ENCODE measurements at places on chromosomes 12 and 14.
A peak's percentile ranks its signal among the peaks of the same experiment; 100 is the strongest.

DNA sequence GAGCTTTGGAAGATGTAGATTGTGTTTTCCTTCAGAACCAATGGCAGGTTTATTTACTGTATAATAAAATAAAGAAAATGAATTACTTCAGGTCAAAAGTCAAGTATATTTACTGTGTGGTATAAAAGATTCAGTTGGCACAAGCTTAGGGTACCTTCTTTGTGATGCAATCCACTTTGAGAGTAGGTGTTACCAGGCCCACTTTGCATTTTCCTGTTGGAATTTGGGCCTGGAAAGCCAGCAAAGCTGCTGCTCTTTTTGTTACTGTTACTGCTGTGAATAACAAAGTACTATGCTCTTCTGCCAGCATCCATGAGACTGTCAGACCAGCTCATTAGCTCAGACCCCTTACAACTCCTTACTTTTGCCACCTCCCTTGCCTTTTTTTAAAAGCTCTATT, 649.0 kb upstream of the SEL1L start:
- DNase-seq, result no peak

DNA sequence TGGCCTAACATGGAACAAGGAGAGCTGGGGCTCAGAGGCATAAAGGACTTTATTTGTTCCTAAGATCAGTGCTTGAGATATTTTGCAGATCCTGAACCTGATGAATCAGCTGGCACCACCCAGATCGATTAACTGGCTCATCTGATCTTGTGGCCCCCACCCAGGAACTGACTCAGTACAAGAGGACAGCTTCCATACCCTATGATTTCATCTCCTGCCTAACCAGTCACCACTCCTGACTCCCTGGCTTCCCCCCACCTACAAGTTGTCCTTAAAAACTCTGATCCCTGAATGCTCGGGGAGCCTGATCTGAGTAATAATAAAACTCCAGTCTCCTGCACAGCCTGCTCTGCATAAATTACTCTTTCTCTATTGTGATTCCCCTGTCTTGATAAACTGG, 5.1 kb downstream of the C12orf56 start:
- no peak for DNase-seq

- DNase-seq, result no peak
Observed at GRCh38 chr14:68462683-68463082, 330.2 kb downstream of the ZFP36L1 start.

DNA sequence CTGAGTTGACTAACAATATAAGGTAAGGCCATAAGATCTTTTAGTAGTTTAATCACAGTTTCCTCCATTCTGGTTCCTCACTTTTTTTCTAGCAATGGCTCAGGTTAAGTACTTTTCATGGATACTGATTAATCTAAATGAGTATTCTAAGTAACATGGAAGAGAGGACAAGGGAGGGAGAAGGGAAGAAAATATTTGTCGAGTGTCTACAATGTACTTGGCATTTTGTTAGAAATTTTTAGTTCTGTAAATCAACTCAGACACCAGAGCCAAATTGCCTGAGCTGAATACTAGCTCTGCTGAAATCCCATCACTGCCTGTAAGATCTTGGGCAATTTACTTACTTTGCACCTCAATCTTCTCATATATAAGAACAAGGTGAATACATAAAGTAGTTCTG, 20.2 kb downstream of the RERG start:
- no peak for DNase-seq

GRCh38 chr14:64465191-64465822, at the start of gene AKAP5:
TSS of gene AKAP5 (plus strand) at chr14:64465499. CDS start at chr14:64468395, 2,896 bp downstream.
- DNase-seq, result peak; percentile 64

- no peak for DNase-seq
Observed at GRCh38 chr14:61609191-61609843, 86.0 kb upstream of the HIF1A start.

DNA sequence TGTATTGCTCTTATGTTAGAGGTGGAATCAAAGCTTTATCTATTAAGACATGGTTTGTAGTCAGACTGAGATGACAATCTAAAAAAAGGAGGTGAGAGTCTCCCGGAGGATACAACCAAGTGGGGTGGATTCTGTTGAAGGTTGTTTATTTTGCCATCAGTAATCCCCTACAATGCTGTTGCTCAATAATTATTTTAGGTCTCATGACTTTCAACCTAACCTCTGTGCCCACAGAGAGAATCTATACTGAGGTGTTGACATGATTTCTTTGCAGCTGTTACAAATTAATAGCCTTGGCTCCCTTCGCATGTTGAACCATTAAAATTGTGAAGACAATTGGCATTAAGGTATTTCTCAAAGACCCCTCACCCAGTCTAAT, 28.7 kb upstream of the FOS start:
- DNase-seq, result no peak

GRCh38 chr14:80974679-80975078, 19.3 kb downstream of the TSHR start:
- no peak for DNase-seq

DNA sequence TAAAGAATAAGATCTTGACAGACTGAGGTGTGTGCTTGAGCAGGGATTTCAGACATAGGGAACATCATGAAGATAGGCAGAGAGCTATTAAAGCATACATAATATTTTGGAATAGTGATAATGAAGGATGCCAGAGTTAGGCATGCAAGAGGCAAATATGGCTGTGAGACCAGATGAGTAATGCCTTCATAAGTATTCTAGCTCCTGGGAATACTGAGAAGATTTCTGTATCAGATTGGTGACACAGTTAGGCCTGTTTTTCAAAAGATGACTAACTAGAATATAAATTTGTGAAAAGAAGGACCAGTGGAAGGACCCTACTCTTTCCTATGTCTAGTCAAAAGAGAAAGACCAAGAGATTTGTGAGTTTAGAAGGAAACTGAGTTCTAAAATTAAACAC, 108.8 kb downstream of the TXNDC16 start:
- no peak for DNase-seq

GRCh38 chr12:42904683-42905418, 315.3 kb upstream of the PRICKLE1 start:
- DNase-seq, result no peak

DNA sequence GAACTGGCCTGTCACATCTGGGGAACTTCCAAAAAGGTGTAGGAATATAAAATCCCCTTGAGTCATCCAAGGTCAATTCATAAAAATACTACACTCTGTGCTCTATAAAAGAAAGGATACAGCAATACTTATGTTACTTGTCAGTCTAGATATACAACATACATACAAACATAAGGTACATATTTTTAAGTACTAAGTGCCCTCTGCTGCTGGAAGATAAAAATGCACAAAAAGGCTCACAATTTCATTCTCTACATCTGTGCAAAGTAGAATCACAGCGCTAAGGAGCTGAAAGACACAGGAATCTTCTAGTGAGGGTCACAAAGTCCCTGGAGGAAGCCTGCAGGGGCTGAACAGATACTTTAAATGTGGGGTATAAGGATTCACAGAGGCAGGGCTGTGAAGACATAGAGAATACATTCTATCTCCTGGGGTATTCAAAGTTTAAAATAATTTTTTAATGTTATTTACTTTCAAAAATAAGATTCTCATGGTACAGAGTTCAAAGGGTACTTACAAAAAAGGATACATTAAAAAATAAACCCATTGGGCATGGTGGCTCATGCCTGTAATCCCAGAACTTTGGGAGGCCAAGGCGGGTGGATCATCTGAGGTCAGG, 10.2 kb upstream of the GOLGA5 start:
- no peak for DNase-seq

- DNase-seq, result no peak
Observed at GRCh38 chr14:26729851-26730250, 132.0 kb upstream of the NOVA1 start.

DNA sequence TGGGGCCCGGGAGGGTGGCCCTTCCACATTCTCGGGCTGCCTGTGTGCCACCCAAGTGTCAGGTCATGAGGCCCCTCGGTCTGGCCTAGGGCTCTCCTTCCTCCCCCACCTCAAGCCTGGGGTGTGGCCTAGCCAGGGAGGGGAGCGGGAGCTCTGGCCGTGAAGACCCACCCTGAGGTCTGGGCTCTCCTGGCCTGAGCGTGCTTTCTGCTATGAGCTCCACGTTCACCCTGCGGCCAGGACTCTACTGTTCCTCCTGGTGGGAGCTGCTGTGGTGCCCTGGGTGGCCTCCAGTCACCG, 12.0 kb downstream of the PACS2 start:
- no peak for DNase-seq

DNA sequence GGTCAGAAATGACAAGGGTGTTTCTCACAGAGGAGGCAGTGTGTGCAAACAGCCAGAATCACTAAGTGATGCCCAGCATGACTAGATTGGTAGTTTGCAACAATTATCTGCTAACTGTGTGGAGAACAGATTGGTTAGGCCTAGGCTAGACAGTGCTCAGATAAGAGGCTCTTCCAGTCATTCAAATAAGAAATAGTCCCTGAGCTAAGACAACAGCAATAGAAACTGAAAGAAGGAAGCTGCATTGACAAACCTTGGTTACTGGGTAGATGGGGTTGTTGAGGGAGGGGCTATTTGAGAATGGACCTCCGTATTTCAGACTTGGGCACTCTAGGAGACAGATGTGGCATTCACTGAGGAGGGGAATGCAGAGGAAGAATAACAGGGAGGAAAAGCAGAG, 255.0 kb upstream of the NPAS3 start:
- DNase-seq, result no peak

DNA sequence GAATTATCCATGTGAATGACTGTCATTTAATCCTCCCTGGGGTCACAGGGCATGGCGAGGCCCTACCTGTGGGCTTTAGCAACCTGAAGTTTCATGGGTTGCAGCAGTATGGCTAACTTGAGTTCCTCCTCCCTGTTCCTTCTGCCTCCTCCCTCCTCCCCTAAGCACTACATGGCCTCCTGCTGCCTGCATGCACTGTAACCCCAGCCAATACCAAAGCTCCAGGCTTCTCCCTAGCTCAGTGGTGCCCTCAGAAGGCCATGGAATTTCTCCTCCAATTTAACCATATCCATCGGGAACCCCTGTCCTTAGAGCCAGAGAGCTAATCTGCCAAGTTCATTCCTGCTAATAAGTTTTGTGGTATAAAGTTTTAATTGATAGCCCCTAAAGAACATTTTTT, 95.1 kb downstream of the NT5DC3 start:
- no peak for DNase-seq

GRCh38 chr12:56990648-56991318, 15.6 kb downstream of the ZBTB39 start:
- no peak for DNase-seq

DNA sequence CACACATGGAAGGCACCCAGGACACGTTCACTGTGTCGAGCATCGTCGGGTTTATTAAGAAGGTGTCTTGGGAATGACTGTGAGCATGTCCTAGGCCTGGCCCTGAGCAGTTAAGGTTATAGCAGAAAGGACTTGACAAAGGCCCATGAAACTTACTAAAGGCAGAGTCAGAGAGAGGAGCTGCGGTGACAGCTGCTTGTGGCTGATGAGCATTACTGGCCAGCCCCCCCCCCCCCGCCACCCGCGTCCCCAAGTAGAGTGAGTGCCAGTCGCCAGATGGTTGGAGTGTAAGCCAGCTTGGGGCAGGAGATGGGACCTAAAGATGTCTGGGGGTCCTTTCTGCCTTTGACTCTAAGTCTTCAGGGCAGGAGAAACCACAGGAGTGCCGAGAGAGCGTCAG, 169.9 kb downstream of the TSPAN9 start:
- no peak for DNase-seq

DNA sequence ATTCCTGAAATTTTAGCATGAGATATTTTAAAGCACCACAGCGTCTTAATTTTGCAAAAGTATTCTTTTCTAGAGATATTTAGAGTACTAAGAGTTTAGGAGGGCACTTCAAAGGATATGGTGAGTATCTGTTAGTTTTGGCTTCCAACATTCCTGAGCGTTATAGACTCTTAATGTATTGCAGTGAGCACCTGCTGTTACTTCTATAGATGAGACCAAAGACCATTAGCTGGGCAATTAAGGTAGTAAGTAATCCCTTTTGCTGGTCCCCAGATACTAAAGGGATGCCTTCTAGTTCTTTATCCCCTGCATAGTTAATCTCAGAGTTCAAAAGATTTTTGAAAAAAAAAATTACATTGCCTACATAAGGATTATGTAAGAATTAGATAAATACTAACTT, 975.6 kb downstream of the GALC start:
- DNase-seq, result no peak

- no peak for DNase-seq
Observed at GRCh38 chr14:101587441-101587911, 26.2 kb downstream of the DIO3 start.

GRCh38 chr12:65081496-65081895, 39.6 kb downstream of the WIF1 start:
- DNase-seq, result no peak

DNA sequence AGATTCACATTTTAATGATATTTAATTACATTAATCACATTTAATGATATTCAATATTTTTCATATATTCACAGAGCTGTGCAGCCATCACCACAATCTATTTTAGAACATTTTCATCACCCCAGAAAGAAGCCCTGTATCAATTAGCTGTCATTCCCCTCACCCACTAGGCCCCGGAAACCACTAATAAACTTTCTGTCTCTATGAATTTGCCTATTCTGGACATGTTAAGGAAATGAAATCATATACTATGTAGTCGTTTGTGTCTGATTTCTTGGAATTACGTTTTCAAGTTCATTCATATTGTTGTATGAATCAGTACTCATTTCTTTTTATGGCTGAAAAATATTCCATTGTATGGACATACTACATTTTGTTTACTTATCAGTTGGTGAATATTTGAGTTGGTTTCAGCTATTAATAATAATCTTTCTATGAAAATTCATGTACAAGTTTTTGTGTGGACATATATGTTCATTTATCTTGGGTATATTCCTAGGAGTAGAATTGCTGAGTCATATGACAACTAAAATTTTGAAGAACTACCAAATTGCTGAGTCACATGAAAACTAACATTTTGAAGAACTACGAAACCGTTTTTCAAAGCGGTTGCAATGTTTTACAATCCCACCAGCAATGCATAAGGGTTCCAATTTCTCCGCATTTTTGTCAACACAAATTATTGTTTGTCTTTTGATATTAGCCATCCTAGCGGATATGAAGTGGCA, 11.7 kb upstream of the OTOGL start:
- DNase-seq, result no peak

DNA sequence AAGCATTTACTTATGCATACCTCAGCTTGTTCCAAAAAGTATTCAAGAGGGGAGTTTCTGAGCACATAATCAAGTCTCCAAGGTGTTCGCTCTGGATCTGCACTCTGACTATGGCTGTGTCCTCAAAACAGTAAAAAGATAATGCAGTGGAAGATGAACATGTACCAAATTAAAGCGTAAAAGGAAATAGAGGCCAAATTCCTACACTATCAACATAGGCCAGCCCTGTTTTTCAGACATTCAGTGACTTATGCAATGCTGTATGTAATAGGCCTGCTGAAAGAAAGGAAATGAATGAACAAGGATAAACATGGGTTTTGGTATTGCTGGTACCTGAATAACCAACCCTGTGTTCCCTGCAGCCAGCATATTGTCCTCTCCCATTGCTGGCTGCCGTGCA, 115.7 kb downstream of the SAMD4A start:
- DNase-seq, result no peak

GRCh38 chr12:26106347-26106746, 18.5 kb downstream of the BHLHE41 start:
- no peak for DNase-seq

DNA sequence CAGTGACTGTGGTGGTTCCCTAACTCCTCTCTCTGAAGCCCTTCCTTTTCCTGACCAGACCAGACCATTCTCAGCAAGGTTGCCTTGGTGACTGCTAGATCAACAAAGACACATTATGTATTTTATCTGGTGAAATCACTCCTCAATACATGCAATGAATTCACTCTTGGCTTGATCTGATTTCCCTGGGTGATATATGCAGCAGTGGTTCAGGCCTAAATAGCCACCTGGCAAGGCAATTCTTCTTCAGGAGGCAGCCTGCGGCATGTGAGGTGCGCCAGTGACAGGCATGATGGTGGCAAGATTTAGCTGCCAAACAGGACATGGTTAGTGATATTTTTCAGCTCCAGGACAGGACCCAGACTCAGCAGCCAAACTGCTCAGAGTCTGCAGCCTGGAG, 350.3 kb upstream of the CCDC196 start:
- DNase-seq, result no peak

Measured in activated gamma-delta T cell (primary cell).